Activated naive CD4-positive, alpha-beta T cell treated with anti-CD3 and anti-CD28 coated beads for 36 hours (primary cell): ENCODE measurements at places on chromosomes 5 and 9. TPM values are rescaled to one million over a fixed set of nuclear protein-coding genes. Genes with fewer than 3 reads are reported as not detected.
A peak's percentile ranks its signal among the peaks of the same experiment; 100 is the strongest.

- no peaks in the 10 kb centered on the region for H3K4me1 ChIP-seq
- no peaks in the 10 kb centered on the region for H3K27me3 ChIP-seq
- no peak for DNase-seq
- H3K36me3 ChIP-seq, result no peaks in the 10 kb centered on the region
Measured at GRCh38 chr5:82792096-82792495, 285.1 kb downstream of the TMEM167A start.

- H3K4me1 ChIP-seq, result no peaks in the 10 kb centered on the region
Measured at GRCh38 chr5:88957013-88957412, 74.0 kb upstream of the MEF2C start.

DNA sequence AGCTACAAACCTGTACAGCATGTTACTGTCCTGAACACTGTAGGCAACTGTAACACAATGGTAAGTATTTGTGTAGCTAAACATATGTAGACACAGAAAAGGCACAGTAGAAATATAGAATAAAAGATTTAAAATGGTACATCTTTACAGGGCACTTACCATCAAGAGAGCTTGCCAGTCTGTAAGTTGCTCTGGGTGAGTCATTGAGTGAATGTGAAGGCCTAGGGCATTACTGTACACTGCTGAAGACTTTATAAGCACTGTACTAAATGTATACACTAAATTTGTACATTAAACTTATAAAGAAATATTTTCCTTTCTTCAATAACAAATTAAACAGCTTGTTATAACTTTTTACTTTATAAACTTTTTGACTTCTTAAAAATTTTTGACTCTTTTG, 20.5 kb downstream of the ADRB2 start:
- DNase-seq, result no peak

CDKN2B gene
- not detected for total RNA-seq

GABRB2 gene
- not detected for total RNA-seq

GDNF gene
- not detected for total RNA-seq

DNA sequence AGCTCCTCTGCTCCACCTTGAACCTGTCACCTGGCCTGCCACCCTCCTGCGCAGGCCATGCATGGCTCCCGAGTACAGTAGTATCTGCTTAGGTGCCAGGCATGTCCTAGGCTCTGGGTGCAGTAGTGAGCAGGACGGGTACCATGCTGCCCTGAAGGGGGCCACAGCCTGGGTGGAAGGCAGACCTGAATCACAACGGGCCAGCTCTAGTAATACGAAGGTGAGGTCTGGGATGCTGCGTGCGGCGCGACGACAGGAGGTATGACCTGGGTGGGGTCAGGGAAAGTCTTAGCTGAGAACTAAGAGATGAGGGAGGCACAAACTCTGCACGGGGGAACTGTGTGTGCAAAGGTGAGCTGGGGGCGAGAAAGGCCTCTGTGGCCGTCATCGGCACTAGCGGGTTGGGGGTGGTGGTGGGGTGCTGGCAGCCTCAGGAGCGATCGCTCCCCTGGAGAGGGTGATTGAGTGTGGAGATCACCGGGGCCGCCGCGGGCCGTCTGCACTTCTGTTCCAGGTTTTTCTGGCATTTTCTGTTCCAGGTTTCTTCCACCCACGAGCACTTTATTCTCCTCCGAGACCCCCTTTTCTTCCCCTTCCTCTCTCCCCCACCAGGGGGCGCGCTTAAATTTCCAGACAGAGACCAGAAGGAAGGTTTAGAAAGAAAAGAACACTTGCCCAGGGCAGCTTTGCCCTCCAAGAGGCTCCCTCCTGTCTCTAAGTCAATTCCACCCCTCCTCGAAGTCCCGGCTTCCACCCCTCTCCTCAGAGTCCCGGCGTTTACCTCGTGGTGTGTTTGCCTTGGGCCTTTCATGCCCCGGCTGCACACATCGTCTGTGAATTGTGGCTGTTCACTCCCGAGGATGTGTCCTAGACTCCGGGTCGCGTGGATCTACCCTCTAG, 15.1 kb downstream of the PDLIM4 start:
- peaks cover 20% of the 10 kb centered on the region for H3K27me3 ChIP-seq
- peaks cover 12% of the 10 kb centered on the region for H3K4me1 ChIP-seq
- H3K4me3 ChIP-seq, result no peak overlapping the region
- no peaks in the 10 kb centered on the region for H3K36me3 ChIP-seq
- DNase-seq, result peak; percentile 82

- no peaks in the 10 kb centered on the region for H3K4me1 ChIP-seq
- H3K4me3 ChIP-seq, result no peak overlapping the region
- no peaks in the 10 kb centered on the region for H3K36me3 ChIP-seq
- H3K27ac ChIP-seq, result no peak overlapping the region
- H3K27me3 ChIP-seq, result peaks cover 17% of the 10 kb centered on the region
- no peak for DNase-seq
Measured at GRCh38 chr9:70083429-70083828, 39.8 kb downstream of the MAMDC2 start.

FAM78A gene
- total RNA-seq, result 24.1 TPM

GRCh38 chr5:74621492-74621891, 19.0 kb downstream of the ENC1 start:
- DNase-seq, result no peak
- no peak overlapping the region for H3K27ac ChIP-seq
- peaks cover 38% of the 10 kb centered on the region for H3K27me3 ChIP-seq
- peaks cover 14% of the 10 kb centered on the region for H3K4me1 ChIP-seq

- no peaks in the 10 kb centered on the region for H3K27me3 ChIP-seq
- peaks cover 7% of the 10 kb centered on the region for H3K36me3 ChIP-seq
- DNase-seq, result peak; percentile 76
Measured at GRCh38 chr5:40675396-40676133, 4.2 kb upstream of the PTGER4 start.

GRCh38 chr5:138305797-138306196, 25.8 kb downstream of the CDC25C start:
- H3K4me1 ChIP-seq, result no peaks in the 10 kb centered on the region
- DNase-seq, result peak; percentile 12
- H3K4me3 ChIP-seq, result no peak overlapping the region
- no peaks in the 10 kb centered on the region for H3K36me3 ChIP-seq
- no peak overlapping the region for H3K27ac ChIP-seq
- H3K27me3 ChIP-seq, result no peaks in the 10 kb centered on the region

DNA sequence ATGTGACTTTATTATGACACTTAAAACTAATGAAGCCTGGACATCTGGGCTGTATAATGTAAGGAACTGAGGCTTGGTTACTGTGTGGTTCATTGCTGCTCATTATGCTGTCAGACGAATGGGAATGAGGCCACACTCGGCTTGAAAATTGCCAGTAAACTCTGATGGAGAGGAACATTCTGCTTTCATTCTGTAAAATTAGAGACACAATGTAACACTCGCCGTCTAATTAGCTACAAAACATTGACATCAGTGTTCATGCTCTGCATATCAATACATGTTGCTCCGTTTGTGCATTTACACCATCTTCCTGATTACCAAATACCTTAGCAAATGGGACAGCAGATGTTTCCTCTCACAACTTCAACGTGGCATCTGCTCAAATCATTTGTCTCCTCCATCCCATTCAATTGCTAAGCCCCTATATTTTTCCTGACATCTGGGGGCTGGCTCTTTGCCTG, 133.0 kb downstream of the SLC28A3 start:
- no peak overlapping the region for H3K27ac ChIP-seq
- DNase-seq, result no peak
- H3K27me3 ChIP-seq, result peaks cover 6% of the 10 kb centered on the region
- H3K36me3 ChIP-seq, result no peaks in the 10 kb centered on the region

DNA sequence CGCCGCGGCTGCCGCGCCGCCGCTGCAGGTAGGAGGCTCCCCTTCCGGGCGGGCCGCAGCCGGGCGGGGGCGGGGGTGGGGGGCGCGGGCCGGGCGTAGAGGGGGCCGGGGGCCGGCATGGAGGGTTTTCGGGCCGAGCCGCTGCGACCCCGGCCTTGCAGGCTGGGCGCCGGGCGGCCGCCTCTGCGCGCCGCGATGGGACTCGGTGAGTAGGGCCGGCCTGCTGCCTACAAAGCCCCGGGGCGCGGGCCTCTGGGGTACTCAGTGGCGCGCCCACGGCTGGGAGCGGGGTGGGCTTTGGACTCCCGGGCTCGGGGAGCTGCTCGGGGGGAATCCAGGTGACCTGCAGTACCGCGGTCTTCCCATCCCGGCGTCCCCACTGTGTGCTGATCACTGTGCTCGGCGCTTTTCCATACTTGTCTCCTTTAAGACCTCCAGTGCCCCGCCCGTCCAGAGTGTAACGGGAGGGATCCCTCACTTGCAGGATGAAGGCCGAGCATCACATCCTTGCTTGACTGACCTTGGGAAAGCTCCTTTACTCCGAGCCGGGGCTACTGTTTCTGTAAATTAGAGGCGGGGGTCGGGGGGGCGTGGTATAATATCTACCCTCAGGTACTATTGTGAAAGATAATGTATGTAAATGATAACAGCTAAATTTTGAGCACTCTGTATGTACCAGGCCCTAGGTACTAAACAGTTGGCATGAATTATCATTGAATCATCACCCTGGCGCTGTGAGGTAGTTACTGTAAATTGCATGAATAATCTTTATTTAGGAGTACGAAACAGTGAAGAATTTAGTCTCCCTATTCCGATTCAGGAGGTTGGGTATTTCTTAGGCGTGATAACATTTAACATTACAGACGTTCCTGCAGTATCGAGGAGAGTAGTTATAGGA, 672 bp downstream of the MSANTD3 start:
- H3K4me1 ChIP-seq, result peaks cover 30% of the 10 kb centered on the region
- DNase-seq, result peak; percentile 28
- H3K27ac ChIP-seq, result peak overlapping the region; percentile 10
